Sigmoid colon (tissue), 7 donors: ENCODE measurements at places on chromosomes 1 and 21. TPM values are rescaled to one million over a fixed set of nuclear protein-coding genes. Genes with fewer than 3 reads are reported as not detected.

DNA sequence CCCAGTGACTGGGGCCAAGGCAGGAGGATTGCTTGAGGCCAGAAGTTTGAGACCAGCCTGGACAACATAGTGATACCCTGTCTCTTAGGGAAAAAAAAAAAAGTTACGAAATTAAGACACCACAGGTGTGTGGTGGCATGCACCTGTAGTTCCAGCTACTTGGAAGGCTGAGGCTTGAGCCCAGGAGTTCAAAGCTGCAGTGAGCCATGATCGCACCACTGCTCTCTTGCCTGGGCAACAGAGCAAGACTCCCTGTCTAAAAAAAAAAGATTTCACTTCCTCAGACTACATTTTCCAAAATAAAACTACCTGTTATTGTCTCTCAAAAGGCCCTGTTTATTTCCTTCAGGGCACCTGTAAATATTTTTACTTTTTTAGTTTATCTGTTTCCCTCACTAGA lies 4.7 kb upstream of the STK40 start:
- DNase-seq, result no peak

- no peak for DNase-seq
Measured at GRCh38 chr1:30804822-30805221, 47.2 kb upstream of the LAPTM5 start.

GRCh38 chr1:35592991-35593769 lies 20.1 kb downstream of the TFAP2E start:
- DNase-seq, result no peak

DNA sequence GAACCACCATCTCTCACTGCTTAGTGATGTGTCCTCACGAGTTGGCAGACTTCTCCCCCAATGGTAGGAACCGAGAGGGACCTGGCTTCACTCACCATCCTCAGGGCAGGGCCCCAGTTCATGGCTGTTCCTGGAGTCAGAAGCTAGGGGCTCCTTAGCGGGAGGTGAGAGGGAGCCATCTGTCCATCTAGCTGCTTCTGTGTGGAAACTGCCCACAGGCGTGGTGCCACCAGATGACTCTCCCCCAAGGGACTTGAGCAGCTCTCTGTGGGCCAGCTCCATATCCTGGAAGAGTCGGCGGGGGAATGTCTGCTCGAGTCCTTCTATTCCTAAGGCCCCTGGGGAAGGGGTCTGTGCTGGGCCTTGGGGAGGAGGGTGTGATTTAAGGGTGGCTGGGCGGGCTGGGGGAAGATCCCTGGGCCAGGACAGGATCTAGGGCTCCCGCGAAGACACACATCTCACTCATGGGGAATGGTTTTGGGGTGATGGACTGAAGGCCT lies 16.3 kb downstream of the LRRC71 start:
- peak; percentile 34 for DNase-seq

DNA sequence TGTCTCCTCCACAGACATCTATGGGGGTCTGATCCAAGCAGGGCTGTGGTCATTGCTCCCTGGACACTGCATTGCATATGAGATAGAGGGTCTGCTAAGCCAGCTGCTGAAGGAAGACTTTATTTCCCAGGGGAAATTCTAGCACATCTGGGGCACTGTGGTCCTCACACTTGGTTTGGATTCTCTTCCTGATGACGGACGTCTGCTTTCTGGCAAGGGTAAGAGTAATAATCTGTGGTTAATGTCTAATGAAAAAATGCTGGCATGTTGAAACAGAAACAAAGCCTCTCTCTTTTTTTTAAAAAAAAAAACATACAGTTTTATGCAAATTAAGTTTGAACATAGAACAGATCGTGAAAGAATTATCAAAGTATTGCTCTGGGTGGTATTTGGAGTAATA lies 553.9 kb downstream of the DPYD start:
- DNase-seq, result no peak

PADI4 gene
- polyA plus RNA-seq, result 0.44 TPM

HS2ST1 gene
- 3.2 TPM for polyA plus RNA-seq

GRCh38 chr1:147409886-147410285 lies 131.4 kb upstream of the BCL9 start:
- DNase-seq, result no peak

- DNase-seq, result no peak
Measured at GRCh38 chr1:171220581-171221054, 27.7 kb upstream of the FMO1 start.

DNA sequence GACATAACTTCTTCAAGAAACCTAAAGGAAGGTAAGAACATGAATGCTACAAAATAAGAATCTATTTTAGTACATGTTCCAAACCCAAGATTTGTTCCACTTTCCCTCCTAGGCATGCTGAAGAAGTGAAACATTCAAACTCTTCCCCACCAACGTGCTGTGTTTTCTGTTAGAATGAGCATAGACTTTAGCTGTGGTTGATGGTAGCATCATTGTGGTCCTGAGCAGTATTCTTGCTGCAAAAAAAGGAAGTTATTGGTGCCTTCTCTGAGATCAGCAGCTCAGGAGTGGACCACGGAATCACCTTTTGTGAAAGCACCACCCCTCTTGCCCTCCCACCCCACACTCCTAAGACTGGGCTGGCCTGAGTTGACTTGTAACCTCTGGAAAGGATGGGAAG lies 100.4 kb upstream of the POGK start:
- no peak for DNase-seq

OSCP1 gene
- not detected for polyA plus RNA-seq

DNA sequence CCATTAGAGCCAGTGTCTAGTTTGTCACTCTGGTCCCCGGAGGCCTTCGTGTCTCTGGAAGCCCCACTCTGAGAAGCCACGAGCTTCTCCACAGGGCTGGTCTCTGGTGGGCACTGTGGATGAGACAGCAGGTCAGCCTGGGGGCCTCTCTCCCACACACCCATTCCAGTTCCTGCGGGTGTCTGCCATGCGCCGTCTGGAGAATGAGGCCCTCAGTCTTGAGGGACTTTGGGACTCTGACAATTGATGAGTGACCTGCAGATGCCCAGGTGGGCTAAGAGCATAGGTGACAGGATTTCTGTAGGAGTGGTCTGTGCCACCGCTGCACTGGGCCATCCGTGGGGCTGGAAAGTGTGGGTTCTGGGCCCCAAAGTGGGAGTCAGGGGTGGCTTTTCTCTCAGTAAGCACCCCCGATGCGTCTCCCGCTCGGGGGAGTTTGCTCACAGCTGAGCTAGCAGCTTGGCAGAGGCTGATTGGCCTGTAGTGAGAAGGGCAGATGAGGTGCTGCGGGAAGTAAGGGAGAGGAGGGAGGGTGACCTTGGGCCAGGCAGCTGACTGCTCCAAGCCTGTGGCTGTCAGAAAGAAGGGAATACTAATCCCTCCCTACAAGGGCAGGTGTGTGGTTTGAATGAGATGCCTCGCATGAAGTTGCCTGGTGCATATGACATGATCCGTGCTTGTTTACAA lies 26.4 kb downstream of the LHX4 start:
- DNase-seq, result no peak

DNA sequence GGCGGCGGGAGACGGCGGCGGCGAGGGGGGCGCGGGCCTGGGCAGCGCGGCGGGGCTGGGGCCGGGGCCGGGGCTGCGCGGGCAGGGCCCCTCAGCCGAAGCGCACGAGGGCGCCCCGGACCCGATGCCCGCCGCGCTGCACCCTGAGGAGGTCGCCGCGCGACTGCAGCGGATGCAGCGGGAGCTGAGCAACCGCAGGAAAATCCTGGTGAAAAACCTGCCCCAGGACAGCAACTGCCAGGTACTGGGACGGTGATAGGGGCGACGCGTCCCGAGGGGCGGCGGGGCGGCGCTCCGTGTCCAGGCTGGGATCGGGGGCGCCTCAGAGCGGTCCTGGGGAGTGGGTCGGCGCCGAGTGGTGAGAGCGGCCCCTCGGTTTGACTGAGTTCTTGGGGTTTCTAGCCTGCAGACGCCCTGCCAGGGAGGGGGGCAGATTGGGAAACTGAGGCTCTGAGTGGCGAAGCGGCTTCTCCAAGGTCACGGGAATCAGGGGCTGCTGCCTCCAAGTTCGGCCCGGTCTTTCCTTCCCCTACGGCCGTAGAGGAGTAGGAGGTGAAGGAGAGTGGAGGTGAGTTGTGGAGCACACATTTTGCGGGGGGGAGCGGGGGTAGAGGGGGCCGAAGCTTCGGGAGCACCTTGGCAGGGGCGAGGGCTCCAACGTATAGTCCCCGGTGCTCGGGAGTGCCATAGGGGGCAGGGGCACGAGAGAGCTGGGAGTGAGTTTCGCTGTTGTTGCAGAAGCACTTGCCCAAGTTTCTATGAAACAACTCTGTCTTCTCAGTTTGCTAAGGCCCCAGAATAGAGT lies 508 bp downstream of the RAVER2 start:
- DNase-seq, result peak; percentile 73

OR14C36 gene
- not detected for polyA plus RNA-seq

DNA sequence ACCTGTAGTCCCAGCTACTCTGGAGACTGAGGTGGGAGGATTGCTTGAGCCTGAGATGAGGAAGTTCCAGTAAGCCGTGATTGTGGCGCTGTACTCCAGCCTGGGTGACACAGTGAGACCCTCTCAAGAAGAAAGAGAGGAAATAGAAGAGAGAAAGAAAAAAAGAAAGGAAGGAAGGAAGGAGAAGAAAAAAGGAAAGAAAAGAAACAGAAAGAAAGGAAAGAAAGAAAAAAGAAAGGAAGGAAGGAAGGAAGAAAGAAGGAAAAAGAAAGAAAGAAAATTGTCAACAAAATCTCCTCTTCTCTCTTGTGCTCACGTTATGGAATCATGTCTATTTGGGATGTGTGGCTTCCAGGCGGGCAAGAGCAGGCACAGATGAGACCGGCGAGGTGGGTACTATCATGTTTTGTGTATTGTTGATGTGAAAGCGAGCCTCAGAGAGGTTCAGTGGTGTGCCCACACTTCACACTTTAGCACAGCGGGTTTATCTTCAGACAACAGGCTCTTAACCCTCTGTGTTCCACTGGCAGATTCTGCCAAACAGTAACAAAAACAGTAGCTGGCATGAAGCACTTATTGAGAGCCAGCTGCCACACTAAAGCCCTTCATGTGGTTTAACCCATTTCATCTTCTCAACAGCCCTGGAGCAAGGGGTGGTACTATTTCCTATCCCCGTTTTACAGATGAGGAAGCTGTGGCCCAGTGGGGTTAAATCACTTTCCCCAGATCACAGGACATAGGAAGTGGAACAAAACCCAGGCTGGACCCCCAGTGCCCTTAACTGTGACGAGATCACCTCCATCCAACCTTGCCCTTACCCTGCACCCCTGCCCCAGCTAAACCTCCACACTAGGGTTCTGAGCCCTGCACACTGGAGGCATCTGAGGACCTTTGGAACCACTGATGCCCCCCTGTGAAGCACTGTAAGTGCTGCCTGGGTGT lies 94.7 kb upstream of the TARDBP start:
- no peak for DNase-seq

- no peak for DNase-seq
Measured at GRCh38 chr21:43370888-43371570, 55.9 kb downstream of the SIK1 start.

DNA sequence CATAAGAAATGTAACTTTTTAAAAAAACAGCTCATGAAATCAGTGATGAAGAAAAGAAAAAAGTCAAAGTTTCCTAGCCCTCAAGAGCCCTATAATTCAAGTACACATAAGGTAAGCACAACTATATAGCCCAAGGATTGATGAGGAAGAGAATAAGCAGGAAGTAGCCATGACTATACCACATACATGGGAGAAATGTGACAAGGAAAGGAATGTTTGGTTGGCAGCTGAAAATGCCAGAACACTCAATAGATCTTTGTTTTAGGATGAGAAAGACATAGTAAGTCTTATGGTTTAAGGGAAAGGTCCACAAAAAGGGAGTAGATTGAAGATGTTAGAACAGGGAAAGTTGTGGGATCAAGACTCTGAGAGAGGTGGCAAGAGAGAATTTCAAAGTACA lies 5.7 kb downstream of the DOCK7 start:
- DNase-seq, result no peak

DNA sequence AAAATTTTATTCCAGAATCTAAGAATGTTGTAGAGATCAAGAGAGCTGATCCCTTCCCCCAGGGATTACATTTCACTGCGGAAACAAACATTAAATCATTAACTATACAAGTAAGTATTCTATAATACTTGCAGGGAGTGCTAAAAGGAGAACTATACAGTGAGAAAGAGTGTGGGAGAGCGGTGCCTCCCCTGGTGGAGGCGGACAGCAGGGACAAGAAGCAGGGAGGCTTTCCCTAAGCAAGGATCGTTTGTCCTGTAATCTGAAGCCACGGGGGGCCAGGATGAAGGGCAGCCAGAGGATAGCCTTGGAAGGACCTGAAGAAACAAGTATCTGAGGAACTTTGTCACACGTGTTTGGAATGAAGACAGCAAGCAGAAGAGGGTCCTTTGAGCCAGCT lies 40.1 kb downstream of the SLC9C2 start:
- DNase-seq, result no peak

GRCh38 chr1:221488550-221488949 lies 253.3 kb downstream of the DUSP10 start:
- no peak for DNase-seq

GRCh38 chr1:245671349-245671748 lies 516.6 kb downstream of the KIF26B start:
- DNase-seq, result no peak

BSND gene
- polyA plus RNA-seq, result not detected

- no peak for DNase-seq
Measured at GRCh38 chr1:111624382-111624781, 4.8 kb downstream of the RAP1A start.

DNA sequence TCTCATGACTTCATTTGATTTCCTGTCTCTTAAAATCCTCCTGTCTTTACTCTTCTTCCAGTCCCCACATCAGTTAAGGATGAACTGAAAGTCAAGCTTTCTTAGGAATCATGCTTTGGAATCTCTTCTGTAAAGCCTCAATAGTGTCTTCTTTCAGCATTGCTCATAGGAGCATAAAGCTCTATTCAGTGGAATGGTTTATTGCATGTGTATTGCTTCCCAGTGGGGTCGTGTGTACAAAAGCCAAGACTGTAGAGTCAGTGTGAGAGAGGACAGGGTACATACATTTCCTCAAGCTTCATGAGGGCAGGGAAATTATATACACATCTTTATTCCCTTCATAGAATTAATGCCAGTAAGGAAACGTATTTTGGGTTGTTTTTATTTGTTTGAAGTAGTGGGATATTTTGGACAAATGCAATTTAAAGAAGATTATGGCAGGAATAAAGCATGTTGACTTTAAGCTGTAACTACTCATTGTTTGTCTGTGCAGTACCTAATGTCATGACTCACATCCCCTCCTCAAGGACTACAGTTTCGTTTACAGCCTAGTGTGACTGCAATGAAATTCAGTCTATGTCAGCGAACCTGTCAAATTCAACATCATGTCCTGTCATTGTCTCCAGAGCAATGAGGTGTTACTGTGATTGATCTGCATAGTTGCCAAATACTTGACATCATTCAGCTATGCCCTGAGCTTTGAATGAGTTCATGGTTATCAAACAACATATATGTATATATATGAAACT lies 2164.2 kb downstream of the NCAM2 start:
- no peak for DNase-seq

DNA sequence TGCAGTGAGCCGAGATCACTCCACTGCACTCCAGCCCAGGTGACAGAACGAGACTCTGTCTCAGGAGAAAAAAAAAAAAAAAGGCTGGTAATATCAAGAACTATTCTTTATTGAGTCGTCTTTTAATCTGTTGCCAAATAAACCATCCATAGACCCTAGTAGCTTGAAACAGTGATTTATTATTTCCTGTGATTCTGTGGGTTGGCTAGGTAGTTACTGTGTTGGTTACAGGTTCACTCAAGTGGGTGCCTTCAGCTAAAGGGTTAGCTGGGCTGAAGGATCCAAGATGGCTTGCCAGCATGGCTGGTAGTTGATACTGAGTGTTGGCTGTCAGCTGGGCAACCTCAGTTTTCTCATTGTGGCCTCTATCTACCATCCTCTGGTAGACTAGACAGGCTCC lies 9.2 kb downstream of the TLCD4 start:
- DNase-seq, result no peak

GRCh38 chr21:44337941-44338895 lies 972 bp downstream of the CFAP410 start:
- peak; percentile 91 for DNase-seq

SV2A gene
- polyA plus RNA-seq, result 2.7 TPM

GRCh38 chr21:15749861-15750159 lies 20.0 kb downstream of the USP25 start:
- DNase-seq, result no peak
